ENCODE measurements at places on chromosomes 2 and 18.

GRCh38 chr2:24723665-24724064 is 69.5 kb downstream of the PTRHD1 start:
- DNase-seq, result no peak

DNA sequence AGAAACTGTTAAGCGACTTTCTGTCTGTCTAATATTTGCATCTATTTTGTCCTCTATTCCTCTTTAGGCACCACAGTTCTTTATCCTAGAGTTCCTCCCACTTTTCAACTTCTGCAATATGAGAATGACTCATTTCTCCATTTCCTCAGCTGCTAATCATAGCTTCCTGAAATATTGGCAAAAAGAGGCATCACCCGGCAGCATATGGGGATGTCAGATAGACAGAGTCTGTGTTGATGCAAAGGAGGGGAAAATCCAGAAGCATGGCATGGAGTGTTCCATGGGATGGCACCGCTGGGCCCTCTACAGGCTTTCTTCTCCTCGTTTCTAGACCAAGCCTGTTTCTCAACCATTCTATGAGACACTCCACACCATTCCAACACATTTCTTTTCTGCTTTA is 93.4 kb downstream of the DOCK10 start:
- DNase-seq, result no peak

GRCh38 chr2:145845207-145845894 is 1325.4 kb upstream of the ZEB2 start:
- DNase-seq, result no peak

DNA sequence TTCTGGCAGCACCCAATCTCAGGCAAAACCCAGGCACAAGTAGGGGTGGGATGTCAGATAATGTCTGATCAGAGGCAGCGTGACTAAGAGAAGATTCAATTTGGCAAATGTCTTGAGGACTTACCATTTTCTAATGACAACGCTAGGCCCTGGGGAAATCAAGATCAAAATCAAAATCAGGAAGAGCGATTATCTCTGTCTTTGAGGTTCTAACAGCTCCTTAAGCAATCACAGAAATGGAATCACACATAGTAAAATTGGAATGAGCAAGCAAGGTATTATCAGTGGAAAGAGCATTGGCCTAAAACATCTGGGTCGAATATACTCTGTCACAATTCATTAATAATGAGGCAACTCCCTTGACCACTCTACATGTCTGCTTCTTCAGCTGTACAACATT is 8.6 kb upstream of the SERPINB2 start:
- no peak for DNase-seq

DNA sequence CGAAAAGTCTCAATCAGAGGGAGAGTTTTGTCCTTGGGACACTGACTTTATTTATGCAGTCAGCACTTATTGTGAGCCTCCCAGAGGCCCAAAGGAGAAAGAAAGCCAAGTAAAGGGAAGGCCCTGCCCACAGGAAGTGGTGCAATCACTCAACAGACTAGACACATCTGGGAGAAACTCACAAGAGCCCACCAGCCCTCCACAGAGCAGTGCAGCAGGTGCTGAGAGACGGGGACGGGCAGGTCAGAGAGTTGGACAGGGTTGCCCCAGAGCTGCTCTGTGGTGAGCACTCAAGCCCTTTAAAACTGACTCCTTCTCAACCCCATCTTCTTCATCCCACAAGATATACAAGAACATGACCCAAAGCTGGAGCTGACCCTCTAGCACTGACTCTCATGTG is 96.0 kb downstream of the TFCP2L1 start:
- DNase-seq, result no peak

DNA sequence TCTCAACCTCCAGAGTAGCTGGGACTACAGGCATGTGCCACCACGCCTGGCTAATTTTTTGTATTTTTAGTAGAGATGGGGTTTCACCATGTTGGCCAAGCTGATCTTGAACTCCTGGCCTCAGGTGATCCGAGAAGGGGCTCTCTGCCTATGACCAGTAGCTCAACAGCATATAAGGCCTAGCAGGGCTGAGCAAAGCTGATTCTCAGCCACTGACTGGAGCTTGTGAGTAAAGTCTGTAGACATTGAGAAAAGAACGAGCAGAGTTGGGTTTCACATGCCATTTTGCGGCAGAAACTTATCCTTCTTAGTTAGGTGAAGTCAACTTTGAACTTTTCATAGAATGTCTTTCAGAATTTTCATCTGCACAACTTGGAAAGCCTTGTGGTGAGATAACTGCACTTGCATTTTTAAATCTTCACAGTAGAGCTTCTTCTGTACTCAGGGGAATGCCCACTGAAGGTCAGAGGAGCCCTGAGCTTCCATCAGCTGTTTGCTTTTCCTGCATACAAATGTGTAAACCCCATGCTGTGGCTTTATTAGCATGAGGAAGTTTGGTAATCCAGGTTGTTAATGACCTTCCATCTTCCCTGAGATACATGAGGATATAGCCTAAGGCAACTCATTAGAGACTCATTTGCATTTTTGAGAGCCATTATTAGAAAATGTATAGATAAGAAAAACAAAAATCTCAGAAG is 602.4 kb downstream of the METTL4 start:
- DNase-seq, result no peak

- DNase-seq, result no peak
Observed at GRCh38 chr2:219569041-219569440, 2.3 kb downstream of the OBSL1 start.

- DNase-seq, result no peak
Observed at GRCh38 chr2:75495862-75496261, 64.9 kb downstream of the EVA1A start.

DNA sequence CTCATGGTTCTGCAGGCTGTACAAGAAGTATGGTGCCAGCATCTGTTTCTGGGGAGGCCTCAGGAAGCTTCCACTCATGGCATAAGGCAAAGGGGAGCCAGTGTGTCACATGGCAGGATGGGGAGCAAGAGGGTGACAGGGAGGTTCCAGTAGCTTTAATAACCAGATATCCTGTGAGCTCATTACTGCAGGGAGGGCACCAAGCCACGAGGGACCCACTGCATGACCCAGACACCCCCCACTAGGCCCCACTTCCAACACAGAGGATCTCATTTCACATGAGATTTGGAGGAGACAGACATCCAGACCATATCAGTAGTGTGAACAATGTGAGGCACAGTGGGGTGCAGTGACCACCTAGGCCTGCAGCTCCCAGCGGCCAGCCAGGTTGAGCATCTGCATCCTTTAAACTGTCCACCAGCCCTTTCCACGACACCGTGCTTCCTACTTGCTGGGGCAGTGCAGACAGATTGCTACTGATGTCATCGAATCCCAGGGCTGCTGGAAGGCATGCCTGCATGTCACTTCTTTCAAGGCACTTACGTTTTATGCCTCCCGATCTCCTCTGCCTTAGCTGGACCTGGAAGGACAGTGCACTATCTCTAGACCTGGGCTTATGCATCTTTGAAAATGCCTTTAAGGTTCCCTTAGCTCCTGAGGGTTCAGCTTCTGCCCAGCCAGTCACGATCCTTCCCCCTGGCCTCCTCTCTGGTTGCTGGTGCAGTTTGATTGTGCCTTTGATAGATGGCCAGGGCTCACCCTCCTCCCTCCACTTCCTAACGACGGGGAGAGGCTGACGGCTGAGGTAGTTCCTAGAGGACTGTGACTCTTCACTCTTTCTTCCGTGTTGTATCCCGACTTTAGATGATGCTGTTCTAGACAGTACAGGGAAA is 174.3 kb downstream of the FAM210A start:
- DNase-seq, result no peak

GRCh38 chr2:216909541-216910210 is 49.8 kb upstream of the TNP1 start:
- peak; percentile 70 for DNase-seq

- no peak for DNase-seq
Observed at GRCh38 chr2:88561646-88562388, 65.4 kb downstream of the EIF2AK3 start.

DNA sequence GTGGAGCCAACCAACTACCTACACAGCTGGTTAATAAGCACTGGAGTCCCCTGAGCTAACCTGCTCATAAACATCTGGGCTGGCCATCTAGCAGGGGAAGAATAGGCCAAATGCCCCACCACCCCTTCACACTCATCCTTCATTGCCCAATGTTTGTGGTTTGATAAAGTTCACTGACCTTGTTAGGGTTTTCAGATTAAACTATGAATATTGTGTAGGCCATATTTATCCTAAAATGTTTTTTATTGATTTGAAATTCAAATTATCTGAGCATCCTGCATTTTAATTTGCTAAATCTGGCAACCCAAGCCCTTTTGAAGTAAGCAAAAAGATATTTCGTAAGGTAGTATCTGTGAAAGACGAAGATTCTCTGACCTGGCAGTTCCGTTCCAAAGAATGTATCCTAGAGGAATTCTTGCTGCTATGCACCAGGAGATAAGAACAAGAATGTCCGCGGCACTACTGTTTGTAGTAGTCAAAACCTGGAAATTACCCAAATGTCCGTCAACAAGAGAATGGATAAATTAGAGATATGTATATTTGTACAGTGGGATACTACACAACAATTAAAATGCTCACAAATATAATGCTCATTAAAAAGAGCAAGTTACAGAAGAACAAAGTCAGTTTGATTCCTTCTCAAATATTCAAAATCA is 5.8 kb upstream of the TLK1 start:
- no peak for DNase-seq

GRCh38 chr2:28098501-28099225 is 208.1 kb downstream of the BABAM2 start:
- DNase-seq, result no peak

GRCh38 chr18:1102848-1103247 is 198.2 kb downstream of the ADCYAP1 start:
- no peak for DNase-seq

DNA sequence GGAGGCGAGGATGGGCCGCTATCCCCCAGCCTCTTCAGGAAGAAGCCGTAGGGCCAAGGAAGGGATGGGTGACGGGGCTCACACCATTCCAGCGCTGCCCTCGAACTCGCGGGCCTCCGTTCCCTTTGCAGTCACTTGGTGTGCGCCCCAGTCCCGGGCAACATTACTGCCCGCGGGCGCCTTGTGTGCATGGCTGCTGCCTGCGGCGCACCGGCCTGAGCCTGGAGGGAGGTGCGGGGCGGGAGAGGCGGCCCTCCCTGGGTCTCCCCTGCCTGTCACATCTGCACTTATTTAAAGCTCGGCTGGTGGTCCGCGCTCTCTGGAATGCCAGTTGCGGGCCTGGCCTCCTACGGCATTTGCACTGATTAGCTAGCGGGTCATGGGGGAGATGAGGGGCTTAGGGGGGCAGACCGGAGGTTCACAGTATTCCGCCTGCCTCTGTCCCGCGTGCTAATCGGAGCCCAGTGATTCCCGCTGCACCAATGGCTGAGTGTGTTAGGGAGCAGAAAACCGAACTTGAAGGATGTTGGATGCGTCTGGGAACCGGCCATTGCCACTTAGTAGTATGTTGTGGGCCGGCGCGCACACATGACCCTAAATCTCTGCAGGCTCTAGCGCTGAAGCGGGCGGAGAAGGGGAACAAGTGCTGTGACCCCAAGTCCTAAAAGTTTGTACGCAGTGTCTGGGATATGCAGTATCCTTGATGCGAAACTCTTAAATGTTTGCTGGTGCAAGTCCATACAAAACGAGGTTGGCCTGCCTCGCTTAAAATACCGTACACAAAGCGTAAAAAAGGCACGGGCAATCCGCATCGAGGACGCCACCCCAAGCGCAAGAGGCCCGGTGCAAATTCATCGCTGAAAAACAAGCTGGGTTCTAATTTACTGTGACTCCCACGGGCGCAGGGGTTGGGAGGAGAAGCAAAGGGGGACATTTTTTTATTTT is 161.2 kb upstream of the SIX2 start:
- peak; percentile 72 for DNase-seq

DNA sequence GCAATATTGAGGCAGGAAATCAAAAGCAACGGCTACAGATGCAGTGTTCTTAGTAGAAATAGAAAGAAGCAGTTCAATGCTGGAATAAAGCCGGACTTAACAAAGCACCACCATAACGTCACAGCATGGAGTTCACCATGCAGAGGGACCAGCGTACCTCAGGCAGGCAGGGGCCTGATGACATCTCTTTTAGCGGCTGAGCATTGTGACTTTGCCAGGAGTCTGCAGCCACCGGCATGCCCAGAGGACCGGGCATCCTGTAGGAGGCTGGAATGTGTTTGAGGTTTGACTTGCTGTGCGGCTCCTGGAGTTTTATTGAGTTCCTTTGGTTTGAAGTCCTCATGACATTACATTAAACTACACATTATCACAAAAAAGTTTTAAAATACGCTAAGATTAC is 139.8 kb downstream of the UXS1 start:
- DNase-seq, result no peak

DNA sequence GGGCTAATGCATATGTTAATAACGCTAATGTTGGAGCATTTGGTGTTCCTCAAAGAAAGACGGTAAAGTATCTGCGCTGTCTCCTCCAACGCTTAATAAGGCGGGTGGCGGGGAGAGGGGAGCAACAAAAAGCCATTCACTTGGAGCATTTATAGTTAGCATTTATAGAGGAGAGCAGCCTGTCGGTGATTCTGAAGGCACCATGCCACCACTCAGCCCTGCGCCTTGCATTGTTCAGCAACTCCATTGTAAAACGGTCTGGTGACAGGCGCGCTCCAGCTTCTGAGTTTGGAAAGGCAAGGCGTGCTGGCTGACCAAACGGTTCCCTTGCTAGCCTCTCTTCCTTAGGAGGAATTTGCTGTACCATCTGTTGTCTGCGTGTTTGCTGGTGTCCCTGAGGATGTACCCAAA is 83.9 kb downstream of the LYPD1 start:
- no peak for DNase-seq
